ENCODE measurements at places on chromosomes 6 and 20. TPM values are rescaled to one million over a fixed set of nuclear protein-coding genes. Genes with fewer than 3 reads are reported as not detected.

DNA sequence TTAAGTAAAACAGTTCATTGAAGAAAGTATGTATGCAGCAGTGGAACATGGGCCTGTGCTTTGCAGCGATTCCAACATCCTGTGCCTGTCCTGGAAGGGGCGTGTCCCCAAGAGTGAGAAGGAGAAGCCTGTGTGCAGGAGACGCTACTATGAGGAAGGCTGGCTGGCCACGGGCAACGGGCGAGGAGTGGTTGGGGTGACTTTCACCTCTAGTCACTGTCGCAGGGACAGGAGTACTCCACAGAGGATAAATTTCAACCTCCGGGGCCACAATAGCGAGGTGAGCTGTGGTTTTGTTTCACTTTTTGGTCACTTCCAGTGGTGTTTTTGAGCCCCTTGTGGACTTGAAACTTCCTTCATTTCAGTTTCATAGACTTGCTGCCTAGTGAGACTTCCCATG lies 1.7 kb downstream of the TULP4 start:
- no peak for DNase-seq

DNA sequence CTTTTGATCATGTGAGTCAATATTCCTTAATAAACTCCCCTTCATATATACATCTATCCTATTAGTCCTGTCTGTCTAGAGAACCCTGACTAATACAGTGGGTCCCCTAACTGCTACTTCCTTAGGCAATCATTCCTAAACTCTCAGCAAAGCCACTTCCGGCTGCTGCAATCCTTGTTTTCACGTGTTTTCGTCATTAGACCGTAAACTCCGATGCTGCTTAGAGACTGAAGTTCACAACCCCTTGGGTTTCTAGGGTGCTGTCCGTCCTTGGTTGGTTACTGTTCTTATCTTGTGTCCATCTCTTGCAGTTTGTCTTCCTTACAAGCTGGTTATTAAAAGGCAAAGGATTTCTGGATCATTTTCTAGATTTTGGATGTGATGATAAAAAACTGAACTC lies 106.4 kb downstream of the GMPR start:
- peak; percentile 79 for DNase-seq

DNA sequence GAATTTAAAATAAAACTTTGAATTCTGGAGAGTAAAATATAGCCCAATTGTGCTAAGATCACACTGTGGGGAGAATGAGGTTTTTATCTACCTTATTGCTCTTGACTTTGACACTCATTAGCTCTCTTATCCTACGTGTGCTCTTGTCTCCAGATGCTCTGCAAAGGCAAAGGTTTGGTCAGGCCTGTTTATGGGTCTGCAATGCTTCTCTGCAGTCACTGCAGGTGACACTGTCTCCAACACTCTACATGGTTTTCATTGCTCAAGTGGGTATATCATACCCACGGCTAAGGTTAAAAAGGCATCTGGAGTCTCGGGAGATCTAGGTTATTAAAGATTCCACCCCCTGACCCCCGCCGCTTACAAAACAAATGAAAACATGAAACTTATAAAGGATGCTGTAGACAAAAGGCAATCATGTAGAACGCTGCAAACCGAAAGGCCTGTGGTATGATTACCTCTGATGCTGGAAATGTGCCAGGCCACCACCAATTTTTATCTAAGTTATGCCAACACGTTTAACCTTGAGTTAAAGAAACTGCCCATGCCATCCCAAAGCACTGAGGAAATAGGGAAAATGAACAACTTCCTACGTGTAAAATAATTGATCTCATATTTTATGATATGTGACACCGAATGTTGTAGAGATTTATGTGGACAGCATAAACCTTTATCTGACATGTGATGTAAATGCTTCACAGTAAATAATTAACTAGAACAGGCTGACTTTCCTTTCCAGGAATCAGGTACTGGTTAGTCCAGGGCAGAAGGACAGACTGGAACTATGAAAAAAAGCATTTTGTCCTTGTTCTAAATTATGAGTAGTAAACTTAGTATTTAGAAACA lies 238.2 kb upstream of the NOX3 start:
- DNase-seq = no peak

GRCh38 chr6:78835817-78836216 lies 31.5 kb upstream of the IRAK1BP1 start:
- peak; percentile 4 for DNase-seq

DNA sequence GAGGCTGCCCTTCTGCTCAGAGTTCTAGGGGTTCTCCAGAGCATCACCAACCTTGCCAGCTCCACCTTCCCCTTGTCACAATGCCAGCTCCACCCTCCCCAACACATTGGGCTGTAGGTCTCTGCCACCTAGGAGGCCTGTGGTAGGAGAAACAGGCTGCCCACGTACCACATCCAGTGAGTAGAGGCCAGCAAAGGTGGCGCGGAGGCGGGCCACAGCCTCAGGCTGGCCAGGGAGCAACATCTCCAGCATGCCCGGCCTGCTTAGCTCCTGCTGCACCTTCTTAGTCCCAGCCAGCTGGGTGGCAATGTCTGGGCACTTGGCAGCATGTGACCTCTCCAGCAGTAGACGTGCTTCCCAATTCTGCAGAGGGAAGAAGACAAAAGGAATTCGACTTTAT lies 23.8 kb downstream of the GSS start:
- DNase-seq = no peak

DNA sequence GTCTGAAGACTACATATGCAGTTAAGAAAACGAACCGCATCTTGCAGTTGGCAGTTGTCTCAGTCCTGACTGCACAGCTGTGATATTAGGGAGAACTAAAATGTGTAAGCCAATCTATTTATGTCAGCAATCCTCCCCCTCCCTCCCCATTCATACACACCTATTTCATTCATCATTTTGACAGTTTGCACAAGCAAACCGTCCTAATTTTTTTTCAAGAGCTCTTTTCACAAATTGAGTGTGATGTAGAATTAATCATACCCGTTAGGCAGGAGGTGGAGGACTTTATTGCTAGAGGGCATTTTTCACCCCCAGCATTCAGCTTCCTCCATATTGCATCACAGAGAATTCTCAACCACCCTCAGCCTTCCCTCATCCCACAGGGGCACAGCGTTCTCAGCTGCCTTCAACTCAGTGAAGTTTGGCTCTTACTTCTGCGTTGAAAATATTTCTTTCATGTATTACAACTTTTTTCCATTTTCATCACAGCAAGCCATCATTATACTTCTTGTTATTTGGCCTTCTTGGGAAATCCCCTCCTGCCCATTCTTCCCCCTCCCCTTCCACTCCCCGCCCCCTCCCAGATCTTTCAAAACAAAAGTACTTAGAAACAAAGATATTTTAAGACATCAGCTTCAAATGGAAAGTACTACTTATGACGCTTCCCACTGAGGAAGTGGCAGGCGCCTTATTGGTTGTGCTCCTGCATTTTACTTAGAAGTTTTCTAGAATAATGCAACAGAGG lies 37.5 kb downstream of the NOX3 start:
- peak; percentile 65 for DNase-seq

- DNase-seq = no peak
These were observed 69.3 kb downstream of the MDN1 start for GRCh38 chr6:89750338-89750737.

- no peak for DNase-seq
These were observed 114.3 kb upstream of the CD93 start for GRCh38 chr20:23200413-23200812.

Gene ANKRD6
- total RNA-seq = 0.28 TPM

Gene GINS1
- total RNA-seq = 6.6 TPM

Gene PET117
- 3.9 TPM for total RNA-seq

DNA sequence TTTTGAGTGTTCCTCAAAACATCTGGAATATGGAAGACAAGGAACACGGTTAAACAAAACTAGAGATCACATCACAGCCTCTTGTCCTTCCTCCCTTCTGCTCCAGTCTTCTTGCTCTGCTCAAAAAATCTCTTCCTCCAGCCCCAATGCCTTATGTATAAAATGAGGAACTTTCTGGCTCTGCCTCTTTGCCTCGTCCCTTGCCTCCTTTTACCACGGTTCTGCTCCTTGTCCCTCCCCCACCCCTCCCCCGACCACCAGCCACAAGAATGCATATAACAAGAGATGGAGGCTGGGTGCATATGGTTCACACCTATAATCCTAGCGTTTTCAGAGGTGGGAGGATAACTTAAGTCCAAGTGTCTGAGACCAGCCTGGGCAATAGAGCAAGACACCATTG lies 43.6 kb downstream of the PLAGL2 start:
- DNase-seq = no peak

Gene NOTCH4
- 2.2 TPM for total RNA-seq

Gene OXT
- total RNA-seq = not detected

Gene PTGIS
- total RNA-seq = 1.6 TPM

Gene ARHGAP40
- total RNA-seq = not detected
